Naive thymus-derived CD4-positive, alpha-beta T cell (primary cell): ENCODE measurements at places on chromosomes 11 and 22.

DNA sequence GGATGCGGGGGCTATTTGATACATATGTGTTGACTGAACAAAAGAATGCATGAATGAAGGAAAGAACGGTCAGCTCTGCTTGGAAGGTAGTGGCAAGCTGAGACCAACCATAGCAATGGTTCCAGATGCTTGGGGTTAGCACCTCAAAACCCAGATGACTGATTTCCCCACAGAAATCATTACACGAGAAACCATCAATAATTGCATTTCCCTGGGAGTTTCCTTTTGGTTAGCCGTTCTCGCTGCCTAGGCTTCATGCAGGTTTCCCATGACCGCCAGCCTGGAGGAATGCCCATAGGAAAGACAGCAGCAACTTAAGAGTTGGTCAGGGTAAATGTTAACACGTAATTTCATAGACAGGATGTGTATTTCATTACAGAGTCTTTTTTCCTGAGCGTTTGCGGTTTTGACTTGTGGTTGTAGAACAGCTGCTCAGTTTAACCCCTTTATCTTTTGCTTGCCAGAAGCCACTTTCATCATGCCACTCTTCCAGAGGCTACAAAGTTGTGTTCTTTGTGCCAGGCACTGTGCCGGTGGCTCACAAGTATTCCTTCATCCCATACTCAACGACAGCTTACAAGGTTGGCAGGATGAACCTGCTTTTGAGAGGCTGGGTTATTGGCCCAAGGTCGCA lies 2.8 kb downstream of the IL17RA start:
- peak; percentile 83 for DNase-seq

GRCh38 chr22:28981818-28982499 lies 79.7 kb downstream of the C22orf31 start:
- no peak for DNase-seq

GRCh38 chr11:104946907-104947306 lies 21.5 kb downstream of the CASP4 start:
- peak; percentile 19 for DNase-seq

DNA sequence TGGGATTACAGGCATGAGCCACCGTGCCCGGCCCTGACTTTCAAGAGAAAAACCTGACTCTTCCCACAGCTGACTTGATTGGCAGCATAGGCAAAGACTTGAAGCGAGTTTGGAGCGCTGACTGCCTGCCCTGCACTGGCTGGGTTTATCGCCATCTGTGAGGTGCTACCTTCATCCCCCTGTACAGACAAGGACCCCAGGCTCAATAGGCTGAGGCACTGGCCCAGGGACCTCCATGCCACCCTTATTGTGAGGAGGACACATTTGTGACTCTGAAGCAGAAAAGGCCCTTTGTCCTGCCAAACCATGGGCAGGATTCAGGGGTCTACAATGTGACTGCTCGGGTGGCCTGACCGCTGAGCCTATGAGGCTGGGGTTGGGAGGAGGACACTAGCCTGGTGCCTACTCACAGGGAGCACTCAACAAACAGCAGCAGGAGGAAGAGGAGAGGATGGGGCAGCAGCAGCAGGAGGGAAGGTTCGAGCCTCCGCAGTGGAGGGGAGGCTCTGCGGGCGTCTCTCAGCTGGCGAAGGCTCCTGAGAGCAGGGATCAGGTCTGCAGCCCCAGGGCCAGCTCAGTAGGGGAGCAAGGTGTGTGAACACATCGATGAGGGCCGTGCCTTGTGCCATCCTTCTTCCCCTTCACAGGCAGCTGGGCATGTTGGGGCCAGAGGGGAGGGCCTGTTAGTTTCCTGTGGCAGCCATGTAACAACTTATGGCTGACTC lies 72.9 kb upstream of the WNT7B start:
- DNase-seq: no peak

- DNase-seq: no peak
These were observed 64.7 kb upstream of the CTSC start for GRCh38 chr11:88402192-88402715.

- no peak for DNase-seq
These were observed 37.9 kb downstream of the TST start for GRCh38 chr22:36981247-36981775.

DNA sequence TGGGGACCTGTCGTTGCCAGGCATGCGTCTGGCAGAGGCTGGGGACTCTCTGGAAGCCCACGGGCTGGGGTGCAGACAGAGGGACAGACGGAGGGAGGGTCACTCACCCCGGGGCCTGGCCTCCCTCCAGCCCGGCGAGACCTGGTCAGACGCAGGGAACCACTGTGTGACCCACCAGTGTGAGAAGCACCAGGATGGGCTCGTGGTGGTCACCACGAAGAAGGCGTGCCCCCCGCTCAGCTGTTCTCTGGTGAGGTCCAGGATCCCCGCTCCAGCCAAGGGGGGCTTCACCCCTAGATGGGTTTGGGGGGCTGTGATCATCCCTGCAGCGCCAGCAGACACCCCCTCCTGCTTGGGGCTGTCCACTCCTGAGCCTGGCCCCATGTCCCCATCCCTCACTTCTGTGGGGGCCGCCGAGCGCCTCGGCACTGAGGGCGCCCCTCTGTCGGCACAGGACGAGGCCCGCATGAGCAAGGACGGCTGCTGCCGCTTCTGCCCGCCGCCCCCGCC lies 23.6 kb upstream of the MUC5B start:
- no peak for DNase-seq

DNA sequence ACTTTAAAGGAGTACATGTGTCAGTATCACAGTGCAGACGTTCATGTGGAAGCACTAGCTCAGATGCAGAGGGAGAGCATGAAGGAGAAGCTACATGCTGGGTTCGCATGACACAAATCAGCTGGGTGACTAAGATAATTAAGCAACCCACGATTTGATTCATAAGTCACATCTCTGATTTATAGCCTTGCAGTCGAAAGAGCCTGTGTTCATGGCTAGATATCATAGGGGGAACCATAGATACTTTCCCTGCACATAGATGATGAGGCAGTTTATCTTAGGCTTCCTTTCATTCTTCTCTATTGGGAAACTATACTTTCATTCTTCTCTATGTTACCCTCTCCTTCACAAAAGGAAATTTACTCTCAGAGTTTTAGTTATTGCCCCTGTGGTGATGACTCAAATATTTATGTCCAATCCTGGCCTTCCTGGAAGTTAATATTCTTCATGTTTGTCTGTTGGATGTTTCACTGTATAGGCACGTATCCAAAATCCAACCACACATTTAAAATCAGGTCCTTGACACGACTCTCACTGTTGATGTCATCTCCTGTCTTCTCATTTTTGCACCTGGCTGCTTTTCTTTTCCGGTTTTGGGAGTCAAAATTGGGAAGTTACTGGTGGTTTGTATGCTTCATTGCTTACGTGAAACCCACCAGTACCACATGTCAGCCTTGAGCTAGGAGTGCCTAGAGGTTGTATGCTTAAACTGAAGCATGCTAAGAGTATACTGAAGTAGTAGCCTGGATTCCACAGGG lies 56.3 kb upstream of the SLC5A12 start:
- no peak for DNase-seq

DNA sequence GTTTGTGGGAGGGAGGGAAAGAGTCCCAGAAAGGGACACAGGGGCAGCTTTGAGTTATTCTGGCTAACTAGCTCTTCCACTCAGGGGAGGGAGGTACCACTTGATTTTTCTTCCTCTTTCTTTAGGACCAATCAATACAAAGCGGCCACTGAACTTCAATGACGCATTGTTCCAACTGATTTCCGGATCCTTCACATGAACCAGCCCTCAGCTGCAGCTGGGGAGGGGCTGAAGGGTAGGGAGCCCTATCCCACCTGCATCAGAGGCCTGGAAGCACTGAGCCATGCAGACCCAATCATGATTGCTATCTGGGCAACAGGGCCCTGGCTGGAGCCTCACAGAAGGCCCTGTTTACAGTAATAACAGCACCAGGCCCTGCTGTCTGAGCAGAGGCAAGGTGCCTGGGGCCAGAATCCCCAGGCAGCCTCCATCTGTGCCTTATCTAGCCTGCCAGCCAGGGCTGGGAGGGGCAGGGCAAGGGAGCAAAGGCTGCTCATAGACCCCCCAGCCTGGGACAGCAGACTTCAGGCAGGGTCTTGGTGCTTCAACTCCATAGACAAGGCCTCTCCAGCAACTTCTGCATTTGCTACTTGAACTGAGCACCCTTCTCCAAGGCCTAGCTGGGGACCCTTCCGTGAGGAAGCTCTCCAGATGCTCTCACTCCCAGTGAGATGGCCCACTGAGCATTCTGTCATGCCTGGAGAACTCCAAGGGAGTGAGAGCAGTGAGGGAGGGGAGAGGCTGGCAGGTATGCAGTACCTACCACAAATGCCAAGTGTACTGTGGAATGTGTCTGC lies 22.5 kb downstream of the CLPB start:
- DNase-seq: no peak

GRCh38 chr22:19879246-19879570 lies 24.5 kb upstream of the GNB1L start:
- DNase-seq: no peak

DNA sequence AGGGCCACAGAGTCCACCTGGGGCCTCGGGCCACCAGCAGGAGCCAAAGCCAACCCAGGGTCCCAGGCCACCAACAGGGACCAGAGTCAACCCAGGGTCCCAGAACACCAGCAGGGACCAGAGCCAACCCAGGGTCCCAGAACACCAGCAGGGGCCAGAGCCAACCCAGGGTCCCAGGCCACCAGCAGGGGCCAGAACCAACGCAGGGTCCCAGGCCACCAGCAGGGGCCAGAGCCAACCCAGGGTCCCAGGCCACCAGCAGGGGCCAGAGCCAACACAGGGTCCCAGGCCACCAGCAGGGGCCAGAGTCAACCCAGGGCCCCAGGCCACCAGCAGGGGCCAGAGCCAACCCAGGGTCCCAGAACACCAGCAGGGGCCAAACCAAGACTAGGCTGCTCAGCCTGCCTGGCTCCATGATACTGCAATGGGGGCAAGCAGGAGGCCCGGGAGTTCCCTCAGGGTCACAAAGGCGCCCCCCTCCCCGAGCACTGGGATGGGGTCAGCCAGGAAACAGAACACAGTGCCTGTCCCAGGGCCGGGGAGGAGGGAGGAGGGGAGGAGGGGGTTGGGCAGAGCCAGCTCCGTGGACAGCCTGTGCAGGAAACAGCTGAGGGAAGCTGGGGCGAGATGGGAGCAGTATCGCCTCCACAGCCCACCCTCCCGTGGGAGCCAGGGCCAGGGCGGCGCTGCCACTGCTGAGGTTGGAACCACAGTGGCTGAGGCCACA lies 62.0 kb upstream of the PRR5 start:
- no peak for DNase-seq

GRCh38 chr11:107587306-107587979 lies 3.5 kb upstream of the ELMOD1 start:
- DNase-seq: no peak

DNA sequence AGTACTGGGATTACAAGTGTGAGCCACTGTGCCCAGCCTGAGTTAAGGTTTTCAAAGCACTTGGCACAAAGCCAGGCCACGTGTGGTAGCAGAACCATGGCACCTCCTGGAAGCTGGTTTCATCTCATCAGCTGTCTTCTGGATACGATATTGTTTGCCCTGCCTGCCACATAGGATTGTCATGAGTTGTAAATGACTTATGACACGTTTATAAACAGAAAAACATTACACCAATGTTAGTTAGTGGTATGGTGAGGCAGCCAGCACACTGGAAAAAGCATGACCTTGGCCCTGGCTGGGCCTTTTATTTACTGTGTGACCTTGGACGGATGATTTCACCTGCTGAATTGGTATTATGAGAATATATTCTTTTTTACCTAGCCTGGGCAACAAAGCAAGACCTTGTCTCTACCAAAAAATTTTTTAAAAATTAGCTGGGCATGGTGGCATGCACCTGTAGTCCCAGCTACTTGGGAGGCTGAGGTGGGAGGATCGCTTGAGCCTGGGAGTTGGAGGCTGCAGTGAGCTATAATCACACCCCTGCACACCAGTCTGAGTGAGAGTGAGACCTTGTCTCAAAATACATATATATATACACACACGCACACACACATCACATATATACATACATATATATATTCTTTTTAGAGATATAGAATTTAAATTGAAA lies 24.0 kb upstream of the MYH9 start:
- DNase-seq: no peak
